ENCODE measurements at places on chromosomes 6 and 20.
A peak's percentile ranks its signal among the peaks of the same experiment; 100 is the strongest.

DNA sequence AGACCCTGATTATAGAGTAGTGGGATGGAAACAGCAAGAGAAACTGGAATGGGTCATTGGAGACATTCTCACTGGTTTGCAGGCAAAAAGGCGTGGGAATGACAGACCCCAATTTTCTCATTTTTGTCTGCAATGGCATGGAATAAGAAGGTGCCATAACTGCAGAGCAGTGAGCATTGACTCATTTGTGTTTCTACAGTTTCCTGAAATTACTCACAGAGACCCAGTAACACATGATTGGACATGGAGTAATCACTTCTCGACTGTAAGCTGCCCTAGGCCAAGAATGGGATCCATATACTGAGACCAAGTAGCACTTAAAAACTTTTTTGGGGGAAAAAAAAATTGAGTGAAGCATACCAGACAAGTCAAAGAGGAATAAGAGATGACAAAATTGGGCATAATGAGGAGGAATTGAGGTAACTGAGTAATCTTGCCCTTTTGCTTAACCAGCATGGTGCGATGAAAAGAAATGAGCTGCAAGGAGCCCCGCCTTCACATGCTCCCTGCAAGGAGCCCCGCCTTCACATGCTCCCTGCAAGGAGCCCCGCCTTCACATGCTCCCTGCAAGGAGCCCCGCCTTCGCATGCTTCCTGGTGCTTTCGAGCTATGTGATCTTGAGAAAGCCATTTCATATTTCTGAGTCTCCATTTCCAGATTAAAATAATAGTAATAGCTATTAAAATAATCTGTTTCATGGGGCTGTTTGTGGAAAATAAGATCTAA is 44.1 kb downstream of the NHSL1 start:
- H3K4me3 ChIP-seq = peak overlapping the region; percentile 26
- peak; percentile 72 for DNase-seq
- peaks cover 26% of the 10 kb centered on the region for H3K4me1 ChIP-seq
- no peaks in the 10 kb centered on the region for H3K36me3 ChIP-seq

GRCh38 chr6:146590492-146590891 is 8.3 kb upstream of the ADGB start:
- no peak for DNase-seq
- no peak overlapping the region for H3K27ac ChIP-seq
- H3K4me3 ChIP-seq = no peak overlapping the region
- no peaks in the 10 kb centered on the region for H3K4me1 ChIP-seq
- no peaks in the 10 kb centered on the region for H3K36me3 ChIP-seq

DNA sequence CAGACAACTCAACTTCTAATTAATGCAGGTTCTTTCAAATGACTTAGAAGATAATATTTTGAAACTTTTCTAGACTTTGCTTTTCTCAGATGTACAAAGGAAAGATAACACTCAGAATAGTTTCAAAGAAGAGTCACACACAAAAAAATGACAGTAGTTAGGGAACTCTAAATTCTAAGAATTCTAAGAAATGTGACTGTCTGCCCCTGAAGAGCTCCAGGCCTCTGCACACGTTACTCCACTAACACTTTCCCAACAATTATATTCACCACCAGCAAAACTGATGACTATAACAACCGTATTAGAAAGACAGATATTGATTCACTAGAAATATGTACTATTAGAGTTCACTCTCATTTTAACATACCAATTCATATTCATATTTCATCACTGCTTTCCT is 133.3 kb upstream of the SMLR1 start:
- no peak for DNase-seq
- no peak overlapping the region for H3K4me3 ChIP-seq
- H3K27ac ChIP-seq = no peak overlapping the region
- no peaks in the 10 kb centered on the region for H3K36me3 ChIP-seq
- H3K4me1 ChIP-seq = peaks cover 17% of the 10 kb centered on the region

DNA sequence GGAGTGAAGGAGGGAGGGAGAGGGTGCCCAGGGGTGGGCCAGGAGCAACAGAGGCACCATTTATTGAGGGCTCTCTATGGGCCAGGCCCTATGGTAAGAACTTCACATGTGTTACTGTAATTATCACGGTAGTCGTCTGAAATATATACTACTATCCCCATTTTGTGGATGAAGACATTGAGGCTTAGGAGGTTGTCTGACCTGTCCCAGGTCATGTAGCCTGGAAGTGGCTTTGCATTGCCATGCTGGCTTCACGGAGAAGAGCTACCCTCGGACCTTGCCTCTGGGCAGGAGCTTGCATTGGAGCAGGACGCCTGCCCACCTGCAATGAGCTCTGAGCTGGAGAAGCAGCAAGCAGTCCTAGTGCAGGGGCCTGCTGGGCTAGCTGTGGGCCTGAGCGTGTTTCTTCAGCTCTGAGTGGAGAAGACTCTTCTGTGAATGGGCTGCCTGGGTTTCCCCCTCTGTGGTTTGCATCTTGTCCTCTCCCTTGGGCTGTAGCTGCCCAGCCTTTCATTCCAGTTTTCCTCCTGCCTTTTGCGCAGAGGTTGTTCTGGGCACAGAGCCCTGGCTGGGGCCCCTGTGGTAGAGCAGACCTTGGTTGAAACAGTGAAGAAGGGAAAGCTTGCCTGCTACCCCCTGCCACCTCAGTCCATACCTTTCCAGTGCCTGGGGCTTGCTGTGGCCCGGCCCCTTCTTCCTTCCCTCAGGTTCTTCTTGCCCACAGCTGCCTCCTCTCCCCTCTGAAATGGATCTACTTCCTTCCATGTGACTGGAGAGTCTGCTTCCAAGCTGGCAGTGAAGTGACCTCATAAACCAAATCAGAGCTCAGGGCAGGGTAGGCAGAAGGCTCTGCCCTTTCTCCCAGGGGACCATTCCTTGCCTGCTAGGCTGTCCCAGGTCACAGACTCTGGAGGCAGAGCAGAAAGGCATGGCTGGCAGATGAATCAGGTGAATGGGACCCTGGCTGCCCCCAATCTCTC is 24.1 kb upstream of the SRF start:
- no peak for DNase-seq
- no peak overlapping the region for H3K27ac ChIP-seq
- H3K4me1 ChIP-seq = peaks cover 7% of the 10 kb centered on the region

- no peak overlapping the region for H3K27ac ChIP-seq
- H3K27me3 ChIP-seq = no peaks in the 10 kb centered on the region
- no peaks in the 10 kb centered on the region for H3K4me1 ChIP-seq
These were observed 43.7 kb downstream of the NINL start for GRCh38 chr20:25541676-25542075.

DNA sequence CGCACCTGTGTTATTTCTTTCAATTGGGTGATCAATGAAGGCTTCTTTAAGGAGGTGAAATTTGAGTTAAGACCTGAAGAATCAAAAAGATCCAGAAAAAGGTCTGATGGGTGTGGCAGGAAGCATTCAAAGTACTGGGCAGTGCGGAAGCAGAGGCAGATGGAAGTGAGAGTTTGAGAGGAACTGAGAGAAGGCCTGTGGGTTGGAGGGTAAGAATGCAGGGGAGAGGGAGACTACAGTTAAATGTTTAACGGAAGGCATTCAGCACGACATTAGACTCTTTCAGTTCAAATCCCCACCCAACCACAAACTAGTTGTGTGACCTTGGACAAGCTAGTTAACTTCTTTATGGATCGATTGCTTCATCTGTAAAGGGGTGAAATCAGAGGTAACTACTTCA is 50.5 kb upstream of the GCM1 start:
- H3K4me3 ChIP-seq = no peak overlapping the region
- peaks cover 2% of the 10 kb centered on the region for H3K4me1 ChIP-seq
- no peak for DNase-seq
- H3K27me3 ChIP-seq = no peaks in the 10 kb centered on the region
- H3K36me3 ChIP-seq = no peaks in the 10 kb centered on the region

GRCh38 chr6:22049002-22049401 is 247.8 kb downstream of the PRL start:
- H3K27me3 ChIP-seq = no peaks in the 10 kb centered on the region
- H3K36me3 ChIP-seq = no peaks in the 10 kb centered on the region
- no peak for DNase-seq
- no peak overlapping the region for H3K27ac ChIP-seq

- H3K27me3 ChIP-seq = no peaks in the 10 kb centered on the region
- no peak for DNase-seq
- H3K4me3 ChIP-seq = no peak overlapping the region
- H3K27ac ChIP-seq = no peak overlapping the region
- no peaks in the 10 kb centered on the region for H3K4me1 ChIP-seq
These were observed 21.4 kb upstream of the GMDS start for GRCh38 chr6:2266841-2267240.

GRCh38 chr6:35181933-35182612 is 31.7 kb upstream of the SCUBE3 start:
- H3K4me1 ChIP-seq = peaks cover 2% of the 10 kb centered on the region
- H3K4me3 ChIP-seq = no peak overlapping the region
- H3K27ac ChIP-seq = no peak overlapping the region
- H3K27me3 ChIP-seq = peaks cover 14% of the 10 kb centered on the region
- no peaks in the 10 kb centered on the region for H3K36me3 ChIP-seq

DNA sequence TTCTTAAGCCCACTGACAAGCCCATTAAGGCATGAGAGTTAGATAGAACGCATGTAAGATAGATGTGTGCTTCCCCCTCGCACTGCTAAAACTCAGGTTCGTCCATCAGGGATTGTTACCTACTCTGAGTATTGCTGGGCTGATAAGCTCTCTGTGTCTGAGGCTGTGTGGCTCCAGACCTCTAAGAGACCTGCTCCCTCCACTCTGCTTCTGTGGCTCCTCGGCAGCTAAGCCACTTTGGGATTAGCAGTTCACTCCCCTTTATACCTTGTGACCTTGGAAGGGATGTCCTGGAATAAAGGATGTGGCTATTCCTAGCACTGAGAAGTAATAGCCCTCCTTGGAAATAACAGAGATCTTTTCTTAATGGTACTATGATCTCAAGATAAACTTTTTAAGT is 164.9 kb downstream of the TMEM242 start:
- no peaks in the 10 kb centered on the region for H3K27me3 ChIP-seq
- H3K4me3 ChIP-seq = no peak overlapping the region
- H3K27ac ChIP-seq = no peak overlapping the region

GRCh38 chr20:19969507-19970255 is 47.5 kb upstream of the NAA20 start:
- H3K36me3 ChIP-seq = no peaks in the 10 kb centered on the region
- H3K4me1 ChIP-seq = peaks cover 28% of the 10 kb centered on the region
- no peak overlapping the region for H3K4me3 ChIP-seq
- DNase-seq = no peak

- H3K27ac ChIP-seq = no peak overlapping the region
- peaks cover 7% of the 10 kb centered on the region for H3K27me3 ChIP-seq
- peaks cover 19% of the 10 kb centered on the region for H3K4me1 ChIP-seq
- H3K36me3 ChIP-seq = no peaks in the 10 kb centered on the region
- no peak for DNase-seq
These were observed 37.9 kb downstream of the ERMARD start for GRCh38 chr6:169789146-169789943.

DNA sequence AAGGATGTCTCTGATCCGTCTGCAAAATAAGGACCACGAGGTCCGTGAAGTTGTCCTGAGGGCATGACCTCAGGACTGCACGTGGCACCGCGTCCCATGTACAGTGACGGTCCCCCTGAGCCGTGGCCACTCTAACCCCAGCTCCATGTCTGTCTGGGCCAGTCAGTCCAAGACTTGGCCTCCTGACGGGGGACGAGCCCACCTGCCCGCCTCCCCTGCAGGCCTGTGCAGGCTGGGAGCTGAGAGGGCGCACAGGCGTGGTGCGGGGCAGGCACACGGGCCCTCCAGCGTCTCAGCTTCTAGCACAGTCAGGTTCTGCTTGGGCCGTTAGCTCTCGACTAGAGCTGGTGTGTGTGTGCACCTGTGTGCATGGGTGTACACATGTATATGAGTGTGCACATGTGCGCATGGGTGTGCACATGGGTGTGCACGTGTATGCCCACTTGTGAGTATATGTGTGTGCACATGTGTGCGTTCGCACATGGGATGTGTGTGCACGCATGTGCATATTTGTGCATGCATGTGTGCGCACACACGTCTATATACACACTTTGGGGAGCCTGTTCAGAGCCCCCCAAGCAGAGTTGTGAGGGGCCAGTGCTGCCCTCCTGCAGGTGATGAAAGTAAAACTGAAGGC is 307.0 kb downstream of the TAF4 start:
- no peak overlapping the region for H3K4me3 ChIP-seq
- no peaks in the 10 kb centered on the region for H3K27me3 ChIP-seq
- no peaks in the 10 kb centered on the region for H3K4me1 ChIP-seq
- DNase-seq = no peak

DNA sequence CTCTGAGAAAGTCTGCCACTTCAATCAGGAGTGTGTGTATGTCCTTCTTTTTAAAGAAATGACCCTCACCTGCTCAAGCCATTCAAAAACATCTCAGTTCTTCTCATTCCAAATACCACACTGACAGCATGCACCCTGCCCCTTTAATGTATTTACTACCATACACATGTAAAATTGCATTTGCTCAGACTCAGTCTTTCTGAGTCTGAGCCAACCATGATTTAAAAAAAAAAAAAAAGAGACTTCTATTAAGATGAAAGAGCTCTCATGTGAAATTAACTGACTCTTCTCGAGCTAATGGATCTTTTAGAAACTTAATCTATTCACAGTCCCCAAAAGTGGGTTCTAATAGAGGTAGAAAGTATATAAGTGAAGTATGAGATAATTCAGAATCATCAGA is 1.4 kb upstream of the FILIP1 start:
- H3K27ac ChIP-seq = no peak overlapping the region
- H3K4me1 ChIP-seq = peaks cover 11% of the 10 kb centered on the region
- H3K27me3 ChIP-seq = peaks cover 23% of the 10 kb centered on the region
- H3K36me3 ChIP-seq = no peaks in the 10 kb centered on the region
- no peak overlapping the region for H3K4me3 ChIP-seq

DNA sequence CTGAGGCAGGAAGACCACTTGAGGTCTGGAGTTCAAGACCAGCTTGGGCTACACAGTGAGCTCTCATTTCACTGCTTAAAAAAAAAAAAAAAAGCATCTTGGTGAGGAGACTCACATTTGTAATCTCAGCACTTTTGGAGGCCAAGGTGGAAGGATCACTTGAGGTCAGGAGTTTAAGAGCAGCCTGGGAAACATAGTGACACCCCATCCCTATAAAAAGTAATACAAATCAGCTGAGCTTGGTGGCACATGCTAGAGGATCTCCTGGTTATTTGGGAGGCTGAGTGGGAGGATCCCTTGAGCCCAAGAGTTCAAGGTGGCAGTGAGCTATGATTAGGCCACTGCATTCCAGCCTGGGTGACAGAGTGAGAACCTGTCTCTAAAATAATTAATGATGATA is 29.4 kb upstream of the SYNCRIP start:
- no peak for DNase-seq
- H3K27ac ChIP-seq = no peak overlapping the region
- H3K4me3 ChIP-seq = no peak overlapping the region
- no peaks in the 10 kb centered on the region for H3K27me3 ChIP-seq

DNA sequence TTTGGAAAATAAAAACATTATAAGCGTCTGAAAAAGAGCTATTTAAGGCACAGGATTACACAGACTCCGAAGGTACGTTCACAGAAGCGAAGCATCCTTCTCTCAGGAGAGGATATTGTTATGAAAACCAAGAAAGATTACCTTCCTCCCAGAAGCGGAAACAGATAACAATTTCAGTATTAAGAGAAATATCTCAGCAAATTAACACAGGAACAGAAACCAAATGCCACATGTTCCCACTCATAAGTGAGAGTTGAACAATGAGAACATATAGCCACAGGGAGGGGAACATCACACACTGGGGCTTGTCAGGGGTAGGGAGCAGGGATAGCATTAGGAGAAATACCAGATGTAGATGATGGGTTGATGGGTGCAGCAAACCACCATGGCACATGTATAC is 109.7 kb downstream of the CDK19 start:
- no peaks in the 10 kb centered on the region for H3K4me1 ChIP-seq
- H3K36me3 ChIP-seq = no peaks in the 10 kb centered on the region
- H3K27me3 ChIP-seq = no peaks in the 10 kb centered on the region
- no peak overlapping the region for H3K4me3 ChIP-seq
- no peak overlapping the region for H3K27ac ChIP-seq

Measured in activated CD4-positive, alpha-beta memory T cell treated with anti-CD3 and anti-CD28 coated beads for 36 hours (primary cell).